ENCODE measurements at places on chromosomes 3 and 15. TPM values are rescaled to one million over a fixed set of nuclear protein-coding genes. Genes with fewer than 3 reads are reported as not detected.

- no peak for DNase-seq
These were observed 28.4 kb downstream of the CD200R1L start for GRCh38 chr3:112818289-112818688.

DNA sequence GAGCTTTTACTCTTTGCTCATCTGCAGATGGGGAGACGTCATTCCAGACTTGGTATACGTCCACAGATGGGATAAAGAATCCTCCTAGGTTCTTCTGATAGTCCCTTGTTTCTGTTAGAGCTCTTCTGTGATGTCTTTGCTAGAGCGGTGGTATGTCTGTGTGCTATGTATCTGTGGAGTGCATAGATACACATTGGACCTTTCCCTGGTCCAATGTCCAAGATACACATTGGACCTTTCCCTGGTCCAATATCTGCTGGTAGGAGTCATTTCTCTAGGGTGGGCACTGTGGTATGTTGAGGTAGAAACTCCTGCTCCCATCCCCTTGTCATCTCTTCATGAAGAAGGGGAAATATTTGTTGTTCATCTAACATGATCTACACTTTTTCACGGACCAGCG lies 47.5 kb upstream of the LPP start:
- DNase-seq: no peak

GRCh38 chr15:57460208-57460816 lies 84.0 kb downstream of the CGNL1 start:
- no peak for DNase-seq

DNA sequence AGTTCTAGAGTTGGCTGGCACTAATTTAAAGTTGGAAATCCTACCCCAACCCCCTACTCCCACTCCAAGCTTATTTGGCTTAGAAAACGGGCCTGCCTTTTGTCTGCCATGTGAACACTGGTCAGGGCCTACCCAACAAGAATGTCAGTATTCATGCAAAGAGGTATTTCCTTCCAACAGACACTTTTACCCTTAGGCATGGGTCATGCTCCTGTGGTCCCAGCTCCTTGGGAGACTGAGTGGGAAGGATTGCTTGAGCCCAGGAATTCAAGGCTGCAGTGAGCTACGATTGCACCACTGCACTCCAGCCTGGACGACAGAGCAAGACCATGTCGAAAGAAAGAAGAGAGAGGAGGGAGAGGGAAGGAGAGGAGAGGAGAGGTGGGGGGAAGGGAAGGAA lies 137.5 kb upstream of the LRTM1 start:
- DNase-seq: no peak

GRCh38 chr3:50395070-50395860 lies 35.9 kb upstream of the TMEM115 start:
- no peak for DNase-seq

DNA sequence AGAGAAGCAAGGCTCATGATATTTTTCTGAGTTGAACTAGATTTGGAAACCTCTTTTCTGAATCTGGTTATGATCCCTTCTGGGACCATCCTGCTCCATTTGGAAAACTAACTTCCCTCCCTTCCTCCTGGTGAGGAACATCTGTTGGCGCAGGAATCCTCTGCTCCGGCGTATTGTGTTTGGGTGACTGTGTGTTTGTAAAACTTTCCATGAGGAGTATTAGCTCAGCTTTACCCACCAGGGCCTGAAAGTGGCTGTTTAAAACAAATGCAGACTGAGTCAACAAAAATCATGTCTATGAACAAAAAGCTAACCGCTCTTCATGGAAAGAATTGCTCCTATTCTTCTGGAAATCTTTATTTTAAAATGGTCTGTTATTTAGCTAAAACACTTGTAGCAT lies 17.7 kb downstream of the STARD9 start:
- DNase-seq: no peak

- DNase-seq: peak; percentile 68
These were observed 664 bp downstream of the PPCDC start for GRCh38 chr15:75023872-75024636.

DNA sequence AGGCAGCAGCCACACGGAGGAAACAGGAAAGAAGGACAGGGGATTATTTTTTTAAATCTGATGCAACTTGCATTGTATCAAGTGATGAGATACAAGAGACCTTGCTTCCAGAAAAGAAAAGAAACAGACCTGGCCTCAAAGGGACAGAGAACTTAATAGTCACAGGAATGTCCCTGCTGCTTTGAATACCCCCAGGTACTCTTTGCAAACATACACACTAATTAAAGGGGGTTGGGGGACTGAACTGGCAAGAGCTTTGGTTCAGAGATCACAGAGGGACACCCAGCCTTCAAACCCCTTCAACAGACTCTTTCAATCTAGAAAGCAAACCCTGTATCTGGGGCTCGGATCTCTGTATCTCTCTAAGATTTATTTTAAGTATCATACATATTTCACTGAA lies 18.0 kb downstream of the TNIK start:
- no peak for DNase-seq

DNA sequence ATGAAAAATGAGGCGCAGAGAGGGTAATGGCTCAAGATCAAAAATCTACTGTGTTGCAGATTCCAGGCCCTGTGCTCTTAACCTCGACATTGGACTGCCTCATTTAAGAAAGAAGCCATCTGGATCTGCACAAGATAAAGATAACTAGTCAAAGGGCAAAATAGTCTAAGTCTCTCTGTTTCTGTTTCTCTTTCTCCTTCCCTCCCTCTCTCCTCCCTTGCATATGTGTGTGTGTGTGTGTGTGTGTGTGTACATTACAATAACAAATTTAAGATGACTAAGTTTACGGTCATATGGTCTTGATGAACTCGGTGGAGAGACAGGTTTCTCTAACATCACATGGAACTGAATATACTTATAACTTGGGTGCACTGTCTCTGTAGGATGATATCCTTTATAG lies 69.2 kb downstream of the MEIS2 start:
- no peak for DNase-seq

DNA sequence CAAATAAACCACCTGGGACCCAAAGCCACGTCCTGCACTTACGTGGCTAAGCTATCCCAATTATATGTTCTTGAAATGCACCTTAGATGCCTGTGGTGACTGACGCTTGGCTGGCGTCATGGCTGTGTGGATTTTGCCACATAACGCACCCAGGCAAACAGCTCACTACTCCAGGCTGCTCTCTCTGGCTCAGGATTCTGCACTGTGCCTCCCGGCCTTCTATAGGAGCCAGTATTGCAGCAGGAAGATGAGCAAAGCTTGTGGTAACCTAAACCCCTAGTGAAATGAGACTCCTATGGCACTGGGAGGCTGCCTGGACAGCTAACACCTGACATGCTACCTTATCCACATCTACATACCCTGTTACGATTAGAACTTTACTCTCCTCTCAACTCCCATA lies 179.3 kb downstream of the THRB start:
- no peak for DNase-seq

- no peak for DNase-seq
These were observed 449.9 kb downstream of the PDCD6IP start for GRCh38 chr3:34248352-34248751.

GRCh38 chr3:147400999-147401398 lies 5.3 kb downstream of the ZIC4 start:
- no peak for DNase-seq

- DNase-seq: no peak
These were observed 19.5 kb upstream of the ATP2B2 start for GRCh38 chr3:10524799-10525301.

GRCh38 chr3:167978071-167978470 lies 117.7 kb downstream of the GOLIM4 start:
- no peak for DNase-seq

DNA sequence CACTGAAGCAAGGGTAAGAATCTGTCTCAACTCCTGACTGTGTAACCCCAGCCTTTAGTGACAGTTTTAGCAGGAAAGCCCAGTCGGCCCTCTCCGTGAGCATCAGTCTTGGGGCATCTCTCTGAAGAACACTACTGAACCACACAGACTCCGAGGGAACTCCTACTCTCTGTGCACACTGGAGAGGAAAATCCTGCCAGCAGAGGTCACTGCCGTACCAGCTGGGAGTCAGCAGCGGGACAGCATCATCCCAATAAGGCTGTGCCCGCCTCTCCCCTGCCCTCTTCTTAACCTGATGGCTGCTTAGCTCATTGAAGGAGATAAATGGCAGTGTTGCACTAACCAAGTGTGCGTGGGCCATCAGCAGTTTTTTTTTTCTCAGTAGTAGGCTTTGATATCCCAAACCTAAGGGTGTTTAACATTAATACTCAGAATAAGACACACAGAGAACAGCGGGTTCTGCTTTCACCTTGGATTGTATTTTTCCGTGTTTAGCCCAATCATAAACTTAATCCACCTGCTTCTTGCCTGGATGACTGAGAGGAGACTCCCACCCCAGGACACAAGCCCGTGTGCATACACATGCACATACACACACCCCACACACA lies 26.6 kb upstream of the RASA2 start:
- DNase-seq: peak; percentile 92

GRCh38 chr15:35838424-35839111 lies 292.6 kb upstream of the DPH6 start:
- DNase-seq: no peak

DNA sequence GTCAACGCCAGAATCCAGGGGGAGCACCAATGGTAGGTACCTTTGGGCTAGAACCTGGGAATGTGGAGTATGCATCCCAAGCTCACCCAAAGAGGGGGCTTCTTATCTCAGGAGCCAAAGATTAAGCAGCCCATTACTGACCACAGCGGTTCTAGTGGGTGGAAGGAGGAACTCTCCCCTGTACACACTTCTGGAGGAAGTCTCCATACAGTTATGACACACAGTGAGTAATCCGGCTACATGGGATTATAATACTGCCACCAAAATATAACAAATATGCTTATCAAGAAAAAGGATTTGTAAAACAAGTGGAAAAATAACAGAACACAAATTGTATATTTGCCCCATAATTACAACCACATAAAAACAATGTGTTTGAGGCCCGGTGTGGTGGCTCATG lies 8.4 kb downstream of the MYO1E start:
- no peak for DNase-seq

GRCh38 chr3:24264011-24264410 lies 230.6 kb downstream of the THRB start:
- DNase-seq: no peak

DNA sequence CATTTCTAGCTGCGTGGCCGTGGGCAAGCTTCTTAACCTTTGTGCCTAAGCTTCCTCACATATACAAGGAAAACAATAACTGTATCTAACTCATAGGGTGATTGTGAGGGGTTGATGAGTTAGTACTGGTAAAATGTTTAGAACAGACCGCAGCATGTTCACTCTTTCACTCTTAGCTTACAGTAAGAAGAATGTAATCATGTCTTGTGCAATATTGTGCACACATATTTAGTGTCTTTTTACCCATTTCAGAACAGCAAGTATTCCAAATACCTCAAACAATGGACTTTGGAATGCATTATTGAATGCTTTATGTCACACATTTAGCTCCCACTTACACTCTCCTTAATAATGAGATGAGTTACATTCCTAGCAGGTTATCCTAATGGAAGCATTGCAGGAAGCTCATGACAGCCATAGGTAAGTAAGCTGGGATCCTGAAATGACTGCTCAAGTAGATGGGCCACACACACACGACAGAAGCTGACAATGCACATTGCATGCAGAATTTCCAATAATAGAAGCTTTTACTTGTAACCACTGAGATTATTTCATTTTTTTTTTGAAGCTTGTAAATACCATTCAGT lies 468.9 kb upstream of the WNT5A start:
- DNase-seq: no peak

DNA sequence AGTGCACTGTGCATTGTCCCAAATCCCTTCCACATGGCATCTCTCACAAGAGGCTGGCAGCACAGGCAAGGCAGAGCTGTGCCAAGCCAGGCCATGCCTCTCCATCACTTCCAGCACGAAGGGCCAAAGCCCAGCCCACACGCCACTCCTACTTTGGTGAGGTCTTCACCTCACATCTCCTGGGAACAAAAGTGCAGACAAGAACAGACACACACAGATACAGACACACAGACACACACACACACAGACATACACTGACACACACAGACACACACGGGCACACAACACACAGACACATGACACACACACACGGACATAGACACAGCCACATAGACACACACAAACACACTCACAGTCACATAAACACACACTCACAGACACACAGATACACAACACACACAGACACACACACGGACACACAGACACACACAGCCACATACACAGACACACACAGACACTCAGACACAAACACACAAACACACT lies 233.3 kb downstream of the UACA start:
- DNase-seq: no peak

DNA sequence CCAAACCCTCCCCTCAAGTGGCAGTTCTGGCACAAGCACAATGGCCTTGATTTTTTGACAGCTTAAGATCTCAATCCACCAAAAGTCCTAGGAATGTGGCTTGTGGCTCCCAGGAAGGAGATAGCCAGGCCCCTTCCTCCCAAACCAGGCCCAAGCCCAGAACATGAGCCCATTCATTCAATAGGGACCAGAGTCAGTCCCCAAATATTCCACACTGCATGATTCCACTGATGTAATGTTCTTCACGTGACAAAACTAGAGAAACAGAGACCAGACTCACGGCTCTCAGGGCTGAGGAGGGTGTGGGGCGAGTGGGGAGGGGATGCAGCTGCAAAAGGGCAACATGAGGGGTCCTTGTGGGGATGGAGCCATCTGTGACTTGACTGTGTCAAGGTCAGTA lies 25.5 kb downstream of the ABTB1 start:
- DNase-seq: no peak

DNA sequence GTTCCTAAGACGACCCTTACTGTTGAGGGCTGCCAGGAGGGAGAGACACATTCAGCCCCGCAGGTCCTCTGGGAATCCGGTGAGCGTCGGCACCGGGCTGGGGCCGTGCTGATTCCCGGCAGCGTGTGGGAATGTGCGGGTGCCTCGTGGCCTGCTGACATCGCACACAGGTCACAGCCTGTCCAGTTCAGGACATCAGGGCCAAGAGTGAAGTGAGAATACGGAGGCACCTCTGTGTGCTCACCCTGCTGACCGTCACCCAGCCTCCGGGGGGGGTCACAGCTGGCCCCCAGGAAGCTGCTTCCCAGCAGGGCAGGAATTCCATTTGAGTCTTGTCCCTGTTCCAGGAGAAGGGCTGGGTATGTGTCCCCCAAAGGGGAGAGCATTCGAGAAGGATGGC lies 53.6 kb downstream of the PGPEP1L start:
- DNase-seq: no peak

Gene MAP1A
- polyA plus RNA-seq: 0.52 TPM

Gene GOLGA6B
- polyA plus RNA-seq: not detected

Gene ST8SIA2
- 0.62 TPM for polyA plus RNA-seq

Gene HRG
- polyA plus RNA-seq: not detected

Gene ISLR
- polyA plus RNA-seq: 0.25 TPM

Gene WNT5A
- polyA plus RNA-seq: 0.55 TPM

Gene RAD51
- 16.5 TPM for polyA plus RNA-seq

Gene TF
- 0.53 TPM for polyA plus RNA-seq

Gene POLG
- polyA plus RNA-seq: 47.8 TPM

Gene COL6A6
- not detected for polyA plus RNA-seq

Gene NRG4
- 1.00 TPM for polyA plus RNA-seq

Gene CIB2
- polyA plus RNA-seq: 26.7 TPM

Gene SI
- not detected for polyA plus RNA-seq

Gene GRM7
- not detected for polyA plus RNA-seq

Gene CYP1A2
- polyA plus RNA-seq: not detected

Gene TNFSF10
- polyA plus RNA-seq: 0.48 TPM
